ENCODE measurements at places on chromosomes 1 and 21. TPM values are rescaled to one million over a fixed set of nuclear protein-coding genes. Genes with fewer than 3 reads are reported as not detected.

The EXTL1 gene
- total RNA-seq = not detected

The KMO gene
- total RNA-seq = 3.1 TPM

The PTPN7 gene
- total RNA-seq = 3.5 TPM

The AQP10 gene
- 0.37 TPM for total RNA-seq

GRCh38 chr1:109149874-109150601, 36.1 kb downstream of the ELAPOR1 start:
- DNase-seq = no peak

GRCh38 chr1:85344256-85344694, 67.8 kb upstream of the BCL10 start:
- DNase-seq = no peak

GRCh38 chr1:3444736-3445135, 9.7 kb upstream of the ARHGEF16 start:
- DNase-seq = no peak

DNA sequence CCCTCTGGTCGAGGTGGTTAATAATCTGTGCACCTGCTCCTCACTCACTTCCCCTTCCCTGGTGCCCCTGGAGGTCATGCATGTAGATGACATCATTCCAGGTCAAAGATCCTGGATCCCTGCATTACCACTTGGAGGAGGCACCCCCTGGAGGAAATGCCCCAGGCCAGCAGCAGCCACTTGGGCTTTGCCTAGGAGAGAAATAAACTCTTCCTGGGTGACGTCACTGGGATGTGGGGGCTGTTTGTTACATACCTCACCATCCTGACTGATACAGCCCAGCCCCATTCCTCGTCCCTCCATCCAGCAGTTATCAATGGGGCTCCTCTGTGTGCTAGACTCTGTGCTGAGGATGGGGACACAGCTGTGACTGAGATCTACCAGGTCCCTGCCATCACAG, 433.6 kb downstream of the PTPRU start:
- no peak for DNase-seq

DNA sequence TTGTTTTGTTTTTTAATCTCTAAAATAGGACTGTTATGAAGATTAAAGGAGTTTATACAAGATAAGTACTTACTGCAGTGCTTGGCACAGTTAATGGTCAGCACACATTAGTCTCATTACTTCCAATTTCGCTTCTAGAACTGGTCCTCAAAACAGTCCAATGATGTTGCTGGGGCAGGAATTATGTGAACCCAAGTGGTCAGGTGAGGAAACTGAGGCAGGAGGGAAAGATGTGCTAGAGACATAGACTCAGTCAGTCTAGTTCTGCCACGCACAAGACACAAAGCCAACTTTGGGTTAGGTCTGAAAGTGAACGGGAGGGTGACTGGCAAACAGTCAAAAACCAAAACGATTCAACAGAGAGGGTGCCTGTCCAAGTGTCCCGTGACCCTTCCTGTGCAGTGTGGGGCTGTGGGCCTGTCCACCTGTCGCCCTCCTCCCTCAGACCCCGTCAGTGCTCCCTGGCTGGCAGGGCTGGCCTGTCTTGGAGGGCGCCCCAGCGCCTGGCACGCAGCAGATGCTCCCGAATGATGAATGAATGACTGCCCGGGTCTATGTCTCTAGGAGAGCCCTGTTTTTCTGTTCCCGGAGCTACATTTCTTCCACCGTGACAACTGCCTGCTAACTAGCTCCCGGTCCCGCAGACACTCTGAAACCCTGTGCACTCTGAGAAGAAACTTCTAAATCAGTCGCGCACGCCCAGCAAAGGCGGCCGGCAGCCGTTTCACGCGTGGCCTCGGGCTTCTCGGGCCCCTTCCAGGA, 2.4 kb downstream of the LRP8 start:
- no peak for DNase-seq

DNA sequence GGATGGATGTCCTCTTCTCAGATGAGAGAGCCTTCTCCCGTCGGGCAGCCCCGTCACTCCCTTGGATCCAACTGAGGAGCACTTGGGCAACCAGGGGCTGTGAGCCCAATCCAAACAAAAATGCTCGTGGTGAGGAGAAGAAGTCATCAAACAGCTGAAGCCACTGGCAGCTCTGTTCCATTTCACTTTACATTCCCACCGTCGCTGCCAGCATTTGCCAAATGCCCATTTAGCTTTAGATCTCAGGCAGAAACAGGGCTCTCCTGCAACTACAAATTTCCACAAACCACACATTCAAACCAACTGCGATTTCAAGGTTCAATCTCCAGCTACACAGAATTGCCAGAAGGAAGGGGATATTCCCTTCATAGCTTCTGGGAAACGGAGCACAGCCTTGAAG, 634.6 kb downstream of the SMYD3 start:
- no peak for DNase-seq

DNA sequence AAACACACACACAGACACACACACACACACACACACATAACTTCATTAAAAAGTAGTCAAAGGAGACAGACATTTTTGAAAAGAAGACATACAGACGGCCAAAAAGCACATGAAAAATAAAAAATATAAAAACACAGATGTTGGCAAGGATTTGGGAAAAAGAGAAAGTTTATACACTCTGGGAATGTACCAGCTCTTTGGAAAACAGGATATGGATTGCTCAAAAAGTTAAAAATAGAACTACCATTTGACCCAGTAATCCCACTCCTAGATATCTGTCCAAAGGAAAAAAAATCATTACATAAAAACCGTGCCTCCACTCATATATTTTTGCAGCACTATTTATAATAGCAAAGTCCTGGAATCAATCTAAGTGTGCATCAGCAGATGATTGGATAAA, 128.4 kb upstream of the C21orf91 start:
- no peak for DNase-seq

- no peak for DNase-seq
These were observed 42.3 kb upstream of the TADA1 start for GRCh38 chr1:166918088-166918955.

DNA sequence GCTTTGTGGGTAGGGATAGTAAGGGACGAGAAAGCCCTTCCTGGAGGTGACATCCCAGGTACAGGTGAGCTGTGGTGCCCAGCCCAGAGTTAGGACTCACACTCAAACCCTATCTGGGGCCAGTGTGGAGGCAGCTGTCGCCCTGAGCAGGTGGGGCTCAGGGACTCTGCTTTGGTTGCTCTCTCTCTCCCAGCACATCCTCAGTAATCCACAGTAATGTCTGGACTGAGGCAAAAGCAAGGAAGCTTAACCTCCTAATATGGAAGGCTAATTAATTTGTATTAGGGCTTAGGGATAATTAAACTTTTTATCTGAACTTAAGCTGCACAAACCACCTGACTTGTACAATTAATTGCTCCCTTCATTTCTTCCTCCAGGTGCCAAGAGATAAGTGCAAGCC, 38.2 kb downstream of the DDX20 start:
- no peak for DNase-seq

DNA sequence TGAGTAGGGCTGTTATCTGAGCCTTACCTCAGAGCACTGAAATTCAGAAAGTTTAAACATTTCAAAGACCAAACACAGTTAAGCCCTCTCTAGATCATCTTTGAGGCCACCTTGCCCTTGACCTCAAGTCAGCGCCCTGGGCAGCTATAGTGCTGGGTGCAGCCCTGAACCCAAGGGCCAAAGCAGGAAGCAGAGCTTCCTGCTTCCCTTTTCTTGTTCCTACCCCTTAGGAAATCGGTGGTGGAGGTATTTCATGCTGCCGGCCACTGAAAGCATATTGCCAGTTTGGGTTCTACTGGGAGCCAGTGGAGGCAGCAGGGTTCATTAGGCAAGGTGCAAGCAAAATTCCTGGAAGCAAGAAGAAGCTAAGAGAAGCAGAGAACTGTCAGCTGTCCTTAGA, 26.1 kb downstream of the CD244 start:
- no peak for DNase-seq

DNA sequence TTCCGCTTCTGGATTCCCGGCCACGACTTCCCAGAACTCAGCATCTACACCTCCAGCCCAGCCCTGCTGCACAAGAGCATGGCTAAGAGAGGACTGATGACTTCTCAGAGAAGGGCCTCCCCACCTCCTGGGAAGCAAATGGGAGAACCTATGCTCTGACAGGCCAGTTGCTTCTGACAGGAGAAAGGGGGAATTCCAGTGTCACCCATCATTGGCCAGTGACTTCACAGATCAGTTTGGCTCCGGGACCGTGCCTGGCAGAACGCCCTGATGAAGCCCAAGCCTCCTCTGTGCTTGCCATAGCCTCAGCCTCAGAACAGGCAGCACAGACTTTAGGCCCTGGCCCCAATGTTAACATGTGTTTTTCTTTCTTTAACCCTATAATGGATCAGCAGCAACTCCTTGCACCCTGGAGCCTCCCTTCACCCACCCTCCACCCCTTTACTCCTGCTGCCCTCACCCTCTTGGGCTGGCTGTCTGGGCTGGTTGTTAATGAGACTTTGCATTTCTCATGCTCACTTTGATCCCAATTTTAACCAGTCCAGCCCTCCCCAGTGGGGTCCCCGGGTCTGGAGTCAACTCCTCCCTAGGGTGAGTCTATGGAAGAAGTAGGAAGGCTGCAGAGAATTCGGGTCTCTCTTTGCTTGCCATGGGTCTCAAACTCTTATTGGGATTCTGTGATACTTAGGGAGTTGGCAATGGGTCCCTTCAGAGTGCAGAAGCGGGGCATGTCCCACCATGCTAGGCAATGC, 42.7 kb upstream of the SLC30A1 start:
- DNase-seq = no peak

- no peak for DNase-seq
These were observed 576 bp downstream of the SMIM12 start for GRCh38 chr1:34858901-34859445.

DNA sequence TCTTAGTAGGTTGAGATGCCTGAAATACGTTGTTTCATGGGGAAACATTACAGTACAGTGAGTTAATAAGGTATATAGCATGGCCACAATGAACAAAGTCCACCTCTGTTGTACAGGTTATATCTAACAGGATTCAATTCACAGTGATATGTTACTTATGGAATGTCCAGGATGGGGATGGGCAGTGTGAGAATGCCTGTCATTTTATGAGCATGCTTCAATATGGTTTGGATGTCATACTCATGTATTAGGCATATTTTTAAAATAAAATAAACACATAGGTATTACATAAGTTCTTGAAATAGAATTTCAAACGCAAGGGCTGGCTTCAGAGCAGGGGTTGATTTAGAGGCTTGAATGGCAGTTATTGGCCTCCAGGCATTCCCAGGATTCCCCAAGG, 6.1 kb upstream of the PHLDA3 start:
- no peak for DNase-seq

- DNase-seq = no peak
These were observed 841.1 kb upstream of the TMPRSS15 start for GRCh38 chr21:19244502-19245187.

DNA sequence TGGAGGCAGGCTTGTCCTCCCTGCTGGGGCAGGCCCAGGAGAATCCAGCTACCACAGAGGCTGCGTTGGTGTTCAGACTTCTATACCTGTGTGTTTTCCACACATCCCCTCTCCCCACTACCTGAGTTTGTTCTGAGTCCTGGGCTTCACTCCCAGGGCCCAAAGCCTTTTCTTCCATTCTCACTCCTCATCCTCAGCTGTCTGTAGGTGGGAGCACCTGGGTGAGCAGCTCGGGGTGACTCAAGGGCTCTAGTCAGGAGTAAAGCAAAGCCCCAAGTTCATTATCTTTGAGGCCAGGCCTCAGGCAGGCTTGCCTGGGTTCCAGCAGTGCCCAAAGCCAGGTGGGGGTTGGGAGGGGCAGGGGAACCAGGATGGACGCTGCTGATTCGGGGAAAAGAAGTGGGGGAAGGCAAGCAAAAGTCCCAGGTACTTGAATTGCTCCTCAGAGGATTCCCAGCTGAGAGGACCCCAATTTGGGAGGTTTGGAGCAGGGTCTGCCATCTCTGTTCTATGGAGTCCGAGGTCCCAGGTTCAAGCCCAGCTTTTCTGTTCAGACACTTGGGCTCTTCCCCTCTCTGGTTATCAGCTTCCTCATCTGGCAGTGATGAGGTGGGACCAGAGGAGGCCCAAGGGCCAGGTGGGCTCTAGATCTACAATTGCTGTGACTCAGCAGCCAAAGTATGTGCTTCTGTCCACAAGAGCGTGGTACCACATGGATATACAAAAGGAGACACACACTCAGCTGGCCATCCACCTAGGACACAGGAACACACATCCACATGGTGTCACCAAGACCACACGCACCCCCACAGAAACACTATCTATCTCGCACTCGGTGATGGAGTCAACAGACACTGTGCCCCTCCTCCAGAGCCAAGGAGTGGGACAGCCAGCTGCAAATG, 5.8 kb upstream of the PTPN7 start:
- no peak for DNase-seq

GRCh38 chr1:147492207-147492606, 49.1 kb upstream of the BCL9 start:
- DNase-seq = no peak
